ENCODE measurements at places on chromosomes 11 and 22.

DNA sequence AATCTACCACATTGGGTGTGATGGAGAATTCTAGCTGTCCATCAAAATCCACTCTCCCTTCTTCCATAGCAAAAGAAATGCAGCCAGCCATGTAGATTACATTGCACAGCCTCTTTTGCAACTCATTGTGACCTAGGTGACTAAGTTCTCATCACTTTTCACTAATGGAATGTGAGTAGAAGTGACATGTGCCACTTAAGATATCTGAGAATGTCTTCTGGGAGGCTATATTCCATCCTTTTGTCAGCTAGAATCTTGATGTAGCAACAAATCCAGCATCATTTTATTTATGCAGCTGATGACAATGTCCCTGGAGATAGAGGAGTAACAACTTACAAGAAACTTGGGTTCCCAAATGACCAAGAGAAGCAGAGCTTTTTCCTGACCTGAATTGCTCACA, 61.5 kb upstream of the API5 start:
- DNase-seq = no peak

DNA sequence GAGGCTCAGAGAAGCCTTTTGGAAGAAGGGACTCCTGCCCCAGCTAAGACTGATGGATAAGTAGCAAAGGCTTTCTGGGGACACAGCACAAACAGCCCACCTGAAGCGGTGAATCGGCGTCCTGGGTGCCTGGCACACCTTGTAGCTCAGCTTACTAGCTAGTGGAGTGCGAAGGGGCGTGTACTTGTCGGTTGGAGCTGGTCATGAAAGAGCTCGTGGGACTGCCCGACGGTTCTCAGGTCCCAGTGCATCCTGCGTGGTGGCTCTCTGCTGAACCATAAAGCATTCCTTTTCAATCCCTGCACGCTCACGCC, 690 bp upstream of the UVRAG start:
- no peak for DNase-seq

- DNase-seq = no peak
Observed at GRCh38 chr22:50326225-50326955, 422 bp downstream of the DENND6B start.

DNA sequence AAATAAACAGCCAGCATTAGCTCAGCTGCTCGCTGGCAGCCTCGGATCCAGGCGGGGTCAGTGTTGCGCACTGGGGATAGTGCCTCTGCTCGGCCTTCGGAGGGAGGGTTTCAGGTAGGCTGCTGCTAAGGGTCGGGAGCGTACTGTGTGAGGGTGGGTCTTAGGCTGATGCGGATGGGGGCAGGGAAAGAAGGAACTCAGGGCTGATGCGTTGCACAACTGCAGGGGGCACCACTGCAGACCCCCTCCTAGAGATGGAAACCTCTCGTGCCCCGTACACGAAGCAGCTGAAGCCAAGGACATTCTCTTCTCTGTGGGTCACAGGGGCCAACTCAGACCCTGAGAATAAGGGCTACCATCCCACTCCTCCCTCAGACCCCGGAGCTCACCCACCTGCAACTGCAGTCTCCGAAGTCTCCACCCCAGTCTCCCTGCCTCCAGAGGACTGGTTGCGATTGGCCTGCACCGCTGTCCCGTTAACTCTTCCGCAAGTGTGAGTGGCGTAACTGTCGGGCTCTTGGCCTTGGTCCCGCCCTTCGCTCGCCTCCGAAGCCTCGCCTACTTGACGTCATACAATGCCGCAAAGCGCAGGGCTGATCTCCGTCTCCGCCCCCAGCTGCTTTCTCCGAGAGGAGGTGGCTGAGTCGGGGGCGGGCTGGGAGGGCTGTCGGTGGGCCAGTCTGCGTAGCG, at the start of gene KBTBD3:
Gene KBTBD3 (minus strand): TSS at position 429 of the 690 bp plus-strand sequence. CDS start 18,250 bp downstream, outside the sequence.
- DNase-seq = peak; percentile 100

DNA sequence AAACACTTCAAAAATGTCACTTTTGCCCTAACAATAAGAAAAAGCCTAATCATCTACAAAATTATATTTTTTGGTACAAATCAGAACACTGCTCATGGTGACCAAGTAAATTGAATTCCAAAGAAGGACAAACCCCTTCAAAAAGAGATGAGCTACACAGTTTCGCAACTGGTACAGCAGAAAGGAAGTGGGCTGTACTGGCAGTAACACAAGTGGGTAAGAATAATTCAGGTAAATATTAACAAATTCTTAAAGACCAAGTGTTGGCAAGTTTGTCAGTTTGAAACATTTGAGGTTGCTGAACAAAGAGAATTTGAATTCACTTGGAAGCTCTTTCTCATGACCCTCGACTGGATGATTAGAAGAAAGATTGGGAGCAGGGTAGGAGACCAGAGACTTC, 35.5 kb downstream of the MSANTD4 start:
- DNase-seq = no peak

- no peak for DNase-seq
Observed at GRCh38 chr11:47233989-47234668, 14.5 kb downstream of the ACP2 start.

DNA sequence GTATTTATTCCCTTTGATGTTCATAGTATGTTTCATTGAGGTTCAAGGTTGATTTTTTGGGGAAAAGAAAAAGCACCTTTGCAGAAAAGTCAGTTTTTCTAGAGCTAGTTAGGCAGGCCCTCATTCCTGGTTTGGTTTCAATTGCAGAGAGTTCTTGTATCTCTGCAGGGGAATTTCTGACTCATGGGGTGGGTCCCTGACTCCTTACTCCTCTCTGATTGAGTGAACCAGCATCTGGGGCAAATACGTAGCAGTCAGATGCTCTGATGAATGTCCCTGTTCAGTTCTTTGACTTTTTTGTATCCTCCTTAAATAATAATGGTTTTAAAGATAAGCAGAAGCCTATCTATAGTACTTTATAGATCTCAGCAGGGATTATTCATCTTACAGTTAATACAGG, 7.7 kb upstream of the NCR3LG1 start:
- DNase-seq = no peak

- DNase-seq = no peak
Observed at GRCh38 chr22:23862103-23862502, 4.4 kb downstream of the SLC2A11 start.

DNA sequence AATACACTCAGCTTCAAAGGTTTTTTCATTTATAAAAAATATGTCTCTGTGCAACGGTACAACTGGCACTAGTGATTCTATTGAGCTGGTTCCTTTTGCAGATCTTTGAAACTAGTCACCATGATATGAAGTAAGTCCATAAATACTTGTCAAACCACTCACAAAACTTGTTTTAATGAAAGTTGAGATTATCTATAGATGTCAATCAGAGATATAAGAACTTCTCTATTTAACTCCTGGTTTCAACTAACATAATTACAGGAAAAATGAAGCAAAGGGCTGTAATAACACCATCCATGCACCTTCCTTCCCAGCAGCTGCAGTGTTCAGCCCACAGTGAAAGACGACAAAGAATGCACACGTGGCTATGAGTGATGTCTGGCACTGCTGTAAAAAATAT, 44.7 kb downstream of the TMEM123 start:
- DNase-seq = no peak

DNA sequence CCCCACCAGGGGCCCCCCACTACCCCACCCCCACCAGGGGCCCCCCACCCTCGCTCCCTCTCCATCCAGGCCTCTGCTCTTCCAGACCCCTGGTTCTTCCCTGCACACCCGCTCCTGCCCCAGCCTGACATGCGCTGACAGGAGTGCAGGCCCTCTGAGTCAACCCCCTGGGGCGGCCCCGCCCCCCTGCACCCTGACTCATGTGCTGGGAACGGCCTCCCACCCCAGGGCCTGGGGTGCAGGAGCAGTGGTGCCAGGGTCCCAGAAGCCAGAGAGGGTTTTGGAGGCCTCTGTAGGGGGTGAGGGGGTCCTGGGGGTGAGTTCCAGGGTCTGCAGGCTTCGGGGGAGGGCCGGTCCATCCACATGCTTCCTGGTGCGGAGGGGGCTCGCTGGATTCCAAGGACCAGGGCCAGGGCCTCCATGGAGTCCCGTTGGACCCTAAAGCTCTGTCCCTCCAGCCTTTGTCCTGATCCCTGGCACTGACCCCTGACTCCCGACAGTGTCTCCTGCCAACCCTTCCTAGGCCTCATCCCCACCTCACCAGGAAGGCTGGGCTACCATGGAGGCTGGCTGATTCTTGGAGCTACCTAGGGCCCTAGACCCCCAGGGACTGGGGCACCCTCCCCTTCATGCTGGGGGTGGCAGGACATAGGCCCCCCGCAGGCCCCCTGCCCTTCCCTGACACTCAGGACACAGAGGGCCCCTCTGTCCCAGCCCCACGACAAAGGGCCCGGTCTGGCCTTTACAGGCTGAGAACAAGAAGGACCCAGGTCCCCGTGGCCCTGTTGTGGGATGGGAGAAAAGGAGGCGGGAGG, 583 bp upstream of the PKP3 start:
- DNase-seq = no peak

GRCh38 chr22:31087744-31088215, 6.7 kb downstream of the SMTN start:
- no peak for DNase-seq

DNA sequence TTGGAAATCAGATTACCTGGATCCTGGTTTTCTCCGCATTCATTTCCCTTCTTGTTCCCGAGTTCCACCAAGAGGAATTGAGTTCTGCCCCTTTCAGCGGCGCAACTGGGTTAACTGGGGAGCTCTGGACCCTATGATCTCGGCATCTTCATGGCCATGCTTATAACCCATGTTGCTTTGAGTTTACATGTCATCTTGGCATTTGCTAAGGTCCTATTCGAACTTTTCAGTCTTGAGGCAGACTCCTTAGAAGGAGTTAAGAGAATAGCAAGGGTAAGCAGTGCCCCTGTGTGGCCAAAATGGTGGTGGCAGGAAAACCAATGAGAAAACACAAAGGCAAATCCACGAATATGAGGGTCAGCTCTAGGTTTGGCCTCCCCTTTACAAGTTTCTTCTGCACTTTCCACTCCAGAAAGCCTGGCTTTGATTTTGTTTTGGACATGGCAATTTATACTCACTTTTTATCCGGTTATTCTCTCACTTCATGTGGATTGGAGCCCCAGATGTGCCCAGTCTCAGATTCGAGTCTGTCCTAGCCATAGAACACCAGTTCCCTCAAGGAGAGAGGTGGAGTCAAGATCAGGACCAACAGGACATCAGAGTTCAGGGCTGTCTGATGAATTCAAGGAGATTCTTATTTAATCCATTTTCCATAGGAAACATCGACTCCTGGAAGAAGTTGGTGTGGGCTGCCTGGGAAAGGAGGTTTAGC, 55.3 kb upstream of the FBXO3 start:
- DNase-seq = peak; percentile 80

DNA sequence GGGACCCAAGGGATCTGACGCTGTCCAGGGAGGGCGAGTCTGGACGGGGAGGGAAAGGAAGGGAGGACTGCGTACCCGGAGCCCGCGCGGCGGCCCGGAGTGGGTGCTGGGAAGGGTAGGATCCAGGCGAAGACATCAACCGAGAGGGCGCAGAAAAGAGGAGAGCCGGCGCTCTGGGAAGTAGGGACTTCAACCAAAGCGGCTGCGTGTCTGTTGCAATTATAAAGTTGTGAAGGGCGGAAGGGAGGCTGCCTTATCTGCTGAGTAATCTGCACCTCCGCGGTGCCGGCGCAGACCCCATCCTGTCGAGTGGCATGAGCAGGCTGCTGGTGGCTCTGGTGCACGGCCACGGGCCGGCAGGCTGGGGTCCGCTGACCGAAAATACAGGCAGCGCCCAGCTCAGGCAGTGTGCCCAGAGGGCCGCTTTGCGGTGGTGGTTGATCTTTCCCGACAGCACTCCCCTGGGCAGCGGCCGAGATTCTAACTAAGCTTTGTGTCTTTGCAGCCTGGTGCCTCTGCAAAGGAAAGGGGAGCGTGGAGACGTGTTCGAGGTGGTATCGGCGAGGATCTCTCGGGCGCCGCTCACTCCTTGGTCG, 978 bp downstream of the C11orf87 start:
- DNase-seq = peak; percentile 16

DNA sequence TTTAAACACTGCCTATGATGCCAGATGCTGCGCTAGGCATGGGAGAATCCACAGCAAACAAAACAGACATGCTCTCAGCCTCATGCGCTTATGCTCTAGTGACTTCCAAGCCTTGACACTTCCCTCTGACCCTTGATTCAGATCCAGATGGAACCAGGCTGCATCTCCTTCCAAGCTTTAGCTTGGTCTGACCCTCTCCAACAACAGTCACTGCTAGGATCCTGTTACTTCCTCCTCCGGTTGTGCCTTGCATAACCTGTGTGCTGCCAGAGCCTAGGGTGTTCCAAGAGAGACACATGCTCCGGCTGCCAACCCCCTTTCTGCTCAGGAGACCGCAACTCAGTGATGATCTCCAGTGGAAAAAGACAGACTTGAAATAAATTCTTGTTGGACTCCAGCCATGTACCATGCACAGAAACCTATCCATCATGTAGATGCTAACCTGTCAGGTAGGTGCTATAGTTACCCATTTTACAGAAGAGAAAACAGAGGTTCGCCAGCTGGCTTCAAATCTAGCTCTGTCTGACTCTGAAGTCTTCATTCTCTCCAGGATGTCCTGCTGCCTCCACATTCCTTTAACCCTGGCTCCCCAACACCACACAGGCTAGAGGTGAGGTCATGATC, 136.3 kb upstream of the TEAD1 start:
- no peak for DNase-seq

DNA sequence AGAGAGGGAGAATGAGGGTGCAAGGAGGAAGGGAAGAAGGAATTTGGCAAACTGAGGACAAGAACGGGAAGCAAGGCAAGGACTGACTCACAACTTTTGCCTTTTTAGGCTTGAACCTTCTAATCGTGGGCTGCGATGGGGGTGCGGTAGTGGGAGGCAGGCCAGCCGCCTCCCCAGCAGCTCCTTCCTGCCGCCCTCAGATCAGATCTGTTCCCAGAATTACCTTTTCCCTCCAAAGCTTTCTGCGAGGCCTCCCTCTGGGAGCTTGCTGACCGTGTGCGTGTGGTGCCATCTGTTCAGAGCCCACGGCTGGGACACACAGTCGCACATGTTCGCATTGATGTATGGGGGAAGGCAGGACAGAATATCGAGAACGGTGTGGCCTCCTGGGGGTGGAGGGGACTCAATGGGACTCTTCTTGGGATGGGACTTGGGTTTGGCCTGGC, 86.9 kb upstream of the PARVA start:
- no peak for DNase-seq

GRCh38 chr22:48649031-48649430, 1178.6 kb downstream of the BRD1 start:
- no peak for DNase-seq

DNA sequence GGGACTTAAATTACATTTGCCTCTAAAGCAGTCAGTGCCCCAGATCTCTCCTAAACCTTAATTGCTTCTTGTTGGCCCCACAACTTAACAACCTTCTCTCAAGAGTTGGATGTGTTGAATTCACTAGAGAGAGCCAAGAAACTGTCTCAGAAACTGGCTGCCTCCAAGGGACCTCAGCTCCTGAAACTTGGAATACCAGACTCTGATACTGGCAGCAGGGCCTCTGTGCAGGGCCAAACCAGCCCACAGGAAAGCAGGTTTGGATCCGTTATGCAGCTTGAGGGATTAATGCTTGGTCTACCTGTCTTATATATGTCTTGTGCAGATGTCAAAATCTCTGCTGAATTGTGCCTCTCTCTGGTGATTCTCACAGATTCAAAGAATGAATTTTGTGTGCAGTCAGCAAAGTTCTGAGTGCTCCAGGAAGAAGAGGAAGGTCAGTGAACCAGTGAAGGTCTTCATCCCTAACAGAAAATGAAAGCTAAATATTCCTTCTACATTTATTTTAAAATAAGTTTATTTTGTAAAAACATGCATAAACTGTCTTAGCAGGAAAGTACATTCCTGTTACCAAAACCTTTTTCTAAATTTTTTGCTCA, 70.8 kb downstream of the LIF start:
- peak; percentile 35 for DNase-seq
